Activated CD8-positive, alpha-beta memory T cell treated with anti-CD3 and anti-CD28 coated beads for 4 hours (primary cell): ENCODE measurements at places on chromosomes 5 and 9.

DNA sequence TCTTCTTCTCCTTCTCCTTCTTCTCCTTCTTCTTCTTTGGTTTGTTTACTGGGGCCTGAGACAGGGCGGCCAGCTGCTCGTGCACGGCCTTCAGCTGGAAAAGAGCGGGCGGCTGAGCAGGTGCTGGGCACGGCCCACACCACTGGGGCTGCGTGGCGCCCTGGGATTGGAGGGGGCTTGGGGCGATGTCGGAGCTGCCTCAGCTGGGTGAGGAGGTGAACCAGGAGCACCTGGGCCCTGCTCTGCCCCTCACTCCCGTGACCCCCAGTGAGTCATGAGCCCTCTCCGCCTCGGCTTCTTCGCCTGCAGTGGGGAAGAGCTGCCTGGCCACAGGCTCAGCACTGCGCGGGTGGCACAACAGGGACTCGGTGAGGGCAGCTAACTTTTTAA lies 14.9 kb downstream of the BRD3OS start:
- no peak for DNase-seq

GRCh38 chr9:7011395-7012067 lies 253.8 kb downstream of the KDM4C start:
- no peak for DNase-seq

DNA sequence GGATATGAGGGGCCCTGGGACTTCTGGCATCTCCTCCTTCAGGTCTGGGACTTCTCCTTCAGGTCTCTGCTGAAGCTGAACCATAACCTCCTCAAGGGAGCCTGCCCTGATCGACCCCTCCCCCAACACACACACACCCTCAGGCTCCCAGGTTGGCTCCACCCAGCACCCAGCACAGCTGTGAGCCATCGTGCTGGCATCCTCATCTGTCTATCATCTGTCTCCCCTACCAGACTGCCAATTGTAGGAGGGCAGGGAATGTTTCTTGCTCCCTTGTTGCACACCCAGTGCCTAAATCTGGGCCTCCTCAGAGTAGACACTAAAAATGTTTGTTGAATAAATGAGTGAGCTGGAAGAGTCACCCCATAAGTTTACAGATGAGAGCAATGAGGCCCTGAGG lies 71.4 kb downstream of the LRSAM1 start:
- DNase-seq, result no peak

- DNase-seq, result no peak
Measured at GRCh38 chr5:61245486-61245885, 83.2 kb upstream of the SMIM15 start.

- DNase-seq, result no peak
Measured at GRCh38 chr5:171953860-171954701, 52.4 kb downstream of the FBXW11 start.

DNA sequence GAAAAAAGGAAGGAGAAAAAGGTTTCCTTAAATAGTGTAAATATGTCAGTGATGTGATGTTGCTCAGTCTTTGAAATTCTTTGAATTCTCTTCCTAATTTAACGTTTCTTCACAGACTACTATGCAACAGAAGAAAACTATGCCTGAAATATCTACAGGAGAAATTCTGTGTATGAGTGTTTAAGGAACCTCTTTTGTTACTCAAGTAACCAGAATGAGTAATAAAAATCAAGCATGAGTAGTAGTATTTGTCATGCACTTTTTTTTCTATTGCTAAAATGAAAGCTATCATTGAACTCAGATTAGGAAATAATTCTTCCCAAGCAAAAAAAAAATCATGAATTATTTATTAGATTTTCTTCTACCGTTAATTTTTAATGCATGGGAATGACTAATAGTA lies 20.3 kb upstream of the THG1L start:
- no peak for DNase-seq

- no peak for DNase-seq
Measured at GRCh38 chr5:141101059-141101458, 786 bp downstream of the PCDHB3 start.

GRCh38 chr5:14201325-14202045 lies 58.3 kb downstream of the TRIO start:
- DNase-seq, result no peak

GRCh38 chr5:115666023-115666422 lies 40.2 kb upstream of the TMED7 start:
- no peak for DNase-seq
